ENCODE measurements at places on chromosomes 4 and X.
A peak's percentile ranks its signal among the peaks of the same experiment; 100 is the strongest.

DNA sequence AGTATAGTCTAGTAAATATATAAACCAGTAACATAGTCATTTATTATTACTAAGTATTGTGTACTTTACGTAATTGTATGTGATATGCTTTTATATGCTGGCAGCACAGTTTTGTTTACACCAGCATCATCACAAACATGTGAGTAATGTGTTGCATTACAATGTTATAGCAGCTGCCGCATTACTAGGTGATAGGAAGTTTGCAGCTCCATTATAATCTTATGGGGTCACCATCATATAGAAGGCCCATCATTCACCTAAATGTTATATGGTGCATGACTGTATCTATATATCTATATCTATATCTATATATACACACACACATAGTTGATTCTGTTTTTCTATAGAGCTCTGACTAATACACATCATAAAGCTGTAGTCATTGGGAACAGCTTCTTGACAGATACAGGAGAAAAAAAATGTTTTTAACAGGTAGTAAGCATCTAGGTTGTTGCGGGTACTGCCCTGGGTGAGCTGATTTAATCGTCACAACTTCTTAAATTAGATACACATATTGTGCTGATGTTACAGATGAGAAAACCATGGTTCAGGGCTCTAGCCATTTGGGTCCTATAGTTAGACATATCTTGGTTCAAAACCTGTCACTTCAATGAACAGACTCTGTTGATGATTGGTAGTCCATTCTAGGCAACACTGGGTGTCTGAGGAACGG, 77.9 kb downstream of the CLNK start:
- DNase-seq = no peak

DNA sequence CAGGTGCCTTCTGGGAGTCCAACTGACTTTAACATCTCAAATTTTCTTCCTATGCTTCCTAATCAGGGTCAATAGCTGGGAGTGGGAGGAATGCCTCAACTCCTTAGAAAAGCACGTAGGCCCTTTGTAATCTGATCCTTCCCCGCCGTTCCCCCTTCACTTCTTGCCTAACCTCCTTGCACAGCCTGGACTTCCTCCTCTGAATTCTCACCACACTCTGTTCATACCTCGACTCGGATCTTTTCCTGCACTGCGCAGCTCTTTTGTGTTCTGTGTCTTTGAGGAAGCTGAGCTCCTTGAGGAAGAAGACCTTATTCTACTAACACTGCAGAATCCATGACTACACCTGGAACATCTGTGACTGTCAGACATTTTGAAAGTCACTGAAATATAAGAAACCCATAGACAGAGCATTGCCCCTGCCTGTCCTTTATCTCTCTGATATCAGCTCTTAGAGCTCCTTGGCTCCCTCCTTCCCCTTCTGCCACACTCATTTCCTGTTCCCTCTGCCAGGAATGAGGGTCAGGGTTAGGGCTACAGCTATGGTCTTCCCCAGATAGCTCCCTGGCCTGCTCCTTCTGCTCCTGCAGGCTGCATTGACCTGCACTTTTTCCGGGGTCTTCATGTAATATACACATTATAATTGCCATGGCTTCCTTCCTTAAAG, 140.2 kb upstream of the LDB2 start:
- no peak for DNase-seq

- DNase-seq = no peak
Observed at GRCh38 chr4:88018466-88018865, 11.0 kb downstream of the PKD2 start.

GRCh38 chr4:55008166-55009056, 117.0 kb downstream of the KDR start:
- no peak for DNase-seq

DNA sequence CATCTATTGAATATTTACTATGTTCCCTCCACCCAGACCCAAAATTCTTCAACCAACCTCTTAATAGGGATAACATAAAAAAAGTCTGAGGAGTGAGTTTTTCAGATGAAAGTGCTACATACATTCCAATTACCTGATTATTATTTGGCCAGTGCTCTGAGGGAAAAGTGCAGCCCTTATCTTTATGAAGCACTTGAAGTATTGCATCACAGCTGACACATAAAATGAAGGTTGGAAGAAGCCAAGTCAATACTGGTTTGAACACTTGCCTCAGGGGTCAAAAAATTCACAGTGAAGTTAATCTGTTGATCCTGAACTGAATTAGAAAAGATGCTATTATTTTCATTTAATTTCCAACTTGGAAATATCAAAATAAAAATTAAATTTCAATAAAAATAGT, 498.9 kb downstream of the INPP4B start:
- DNase-seq = peak; percentile 81

- no peak for DNase-seq
Observed at GRCh38 chr4:177546745-177547144, 104.5 kb upstream of the AGA start.

GRCh38 chr4:109083911-109084310, 218.5 kb downstream of the COL25A1 start:
- no peak for DNase-seq

DNA sequence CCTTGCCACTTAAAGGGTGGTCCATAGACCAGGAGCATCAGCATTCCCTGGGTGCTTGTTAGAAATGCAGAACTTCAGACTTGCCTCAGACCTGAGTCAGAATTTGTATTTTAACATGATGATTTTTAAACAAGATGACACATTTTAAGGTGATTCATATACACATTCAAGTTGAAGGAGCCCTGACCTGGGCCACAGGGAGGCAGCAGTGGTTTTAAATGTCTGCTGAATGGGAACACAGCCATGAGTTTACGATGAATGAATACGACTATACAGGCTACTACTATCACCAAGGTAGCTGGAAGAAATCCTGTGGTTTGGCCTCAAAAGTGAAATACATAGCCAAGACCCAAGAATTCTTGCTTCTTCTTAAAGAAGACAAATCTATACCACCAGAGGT, 2.9 kb downstream of the HDAC8 start:
- DNase-seq = no peak

DNA sequence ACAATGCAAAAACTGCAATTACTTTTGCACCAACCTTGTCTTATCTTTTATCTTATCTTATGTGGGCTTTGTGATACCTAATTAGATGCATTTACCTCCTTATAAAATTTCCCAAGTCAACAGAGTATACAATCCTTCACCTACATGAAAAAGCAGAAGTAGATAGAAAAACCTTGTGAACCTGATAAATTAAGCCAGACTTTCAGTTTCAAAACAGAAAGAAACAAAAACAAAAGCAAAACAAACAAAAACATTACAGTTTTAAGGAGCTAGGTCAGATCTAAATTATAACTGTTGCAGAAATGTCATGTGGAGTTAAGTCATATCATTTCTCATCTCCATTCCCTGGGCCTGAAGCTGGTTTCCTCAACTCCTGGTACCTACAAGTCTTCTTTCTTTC, 24.9 kb upstream of the CXXC4 start:
- no peak for DNase-seq

DNA sequence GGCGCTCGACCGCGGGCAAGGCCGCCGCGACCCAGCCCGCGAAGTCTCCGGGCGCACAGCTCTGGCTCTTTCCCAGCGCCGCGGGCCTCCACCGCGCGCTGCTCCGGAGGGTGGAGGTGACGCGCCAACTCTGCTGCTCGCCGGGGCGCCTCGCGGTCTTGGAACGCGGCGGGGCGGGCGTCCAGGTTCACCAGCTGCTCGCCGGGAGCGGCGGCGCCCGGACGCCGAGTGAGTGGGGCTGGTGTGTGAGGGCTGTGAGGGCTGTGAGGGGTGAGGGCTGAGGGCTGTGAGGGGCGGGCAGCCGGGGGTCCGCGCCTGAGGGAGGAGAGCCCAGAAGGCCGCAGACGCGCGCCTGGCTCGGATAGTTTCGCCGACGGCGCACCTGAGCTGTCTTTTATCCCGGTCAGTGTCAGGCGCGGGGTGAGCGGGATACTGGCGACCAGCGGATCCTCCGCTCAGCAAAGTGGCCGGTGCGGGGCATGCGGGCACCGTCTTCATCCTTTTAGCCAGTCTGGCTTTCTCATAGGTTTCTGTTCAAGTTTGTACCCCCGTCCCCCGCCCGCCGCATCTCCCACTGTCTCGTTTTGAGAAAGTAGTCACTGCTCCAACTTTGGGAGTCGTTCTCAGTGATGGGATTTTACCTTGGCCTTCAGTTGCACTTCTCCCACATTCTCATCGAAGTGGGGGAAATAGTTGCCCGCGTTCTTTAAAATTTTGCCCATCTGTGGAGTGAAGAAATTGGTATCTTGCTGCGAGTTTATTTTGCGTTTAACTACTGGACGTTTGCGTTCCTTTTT, 586 bp downstream of the HERC5 start:
- DNase-seq = no peak

GRCh38 chr4:151325111-151325948, at the start of gene SH3D19:
Gene SH3D19, minus strand, starts transcription at chr4:151325605. Its CDS starts 253 bp downstream, at chr4:151325352.
- peak; percentile 64 for DNase-seq

GRCh38 chrX:148695255-148695654, 194.8 kb downstream of the AFF2 start:
- DNase-seq = no peak

GRCh38 chrX:103483720-103484119, 35.6 kb downstream of the RAB40A start:
- DNase-seq = no peak

DNA sequence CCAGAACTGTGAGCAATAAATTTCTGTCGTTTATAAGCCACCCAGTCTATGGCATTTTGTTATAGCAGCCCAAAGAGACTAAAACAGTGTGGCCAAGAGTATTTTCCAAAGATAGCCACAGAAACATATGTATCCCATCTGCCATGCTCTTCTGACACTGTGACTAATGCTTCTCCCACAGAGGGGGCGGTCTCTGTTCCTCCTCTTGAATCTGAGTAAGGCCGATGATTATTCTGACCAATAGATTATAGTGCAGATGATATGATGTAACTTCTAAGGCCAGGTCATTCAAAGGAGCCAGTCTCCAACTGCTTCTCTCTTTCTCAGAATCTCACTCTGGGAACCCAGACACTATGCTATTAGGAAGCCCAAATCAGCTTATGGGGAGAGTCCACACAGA, 570.7 kb downstream of the BCOR start:
- no peak for DNase-seq

GRCh38 chr4:70927502-70928137, 25.5 kb downstream of the MOB1B start:
- DNase-seq = no peak

DNA sequence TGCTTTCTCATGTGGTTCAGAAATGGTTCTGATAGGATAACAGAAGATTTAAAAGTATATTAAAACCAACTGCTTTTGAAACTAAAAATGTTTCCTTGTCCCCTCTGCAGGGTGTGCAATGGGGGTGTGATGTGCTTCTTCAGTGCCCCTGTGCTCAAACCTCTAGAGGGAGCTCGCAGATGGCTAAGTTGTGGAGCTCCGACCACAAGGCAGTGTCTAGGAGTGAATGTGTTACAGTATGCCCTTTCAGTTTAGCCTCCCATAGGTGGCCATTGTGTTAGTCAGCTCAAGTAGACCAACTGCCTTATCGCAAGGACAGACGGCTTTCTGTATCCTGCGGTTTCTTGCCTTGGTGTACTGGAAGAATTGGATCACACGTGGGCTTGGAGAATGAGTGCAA, 130.5 kb downstream of the TENT5D start:
- no peak for DNase-seq

- DNase-seq = no peak
Observed at GRCh38 chr4:81096566-81096965, 66.1 kb downstream of the BMP3 start.

DNA sequence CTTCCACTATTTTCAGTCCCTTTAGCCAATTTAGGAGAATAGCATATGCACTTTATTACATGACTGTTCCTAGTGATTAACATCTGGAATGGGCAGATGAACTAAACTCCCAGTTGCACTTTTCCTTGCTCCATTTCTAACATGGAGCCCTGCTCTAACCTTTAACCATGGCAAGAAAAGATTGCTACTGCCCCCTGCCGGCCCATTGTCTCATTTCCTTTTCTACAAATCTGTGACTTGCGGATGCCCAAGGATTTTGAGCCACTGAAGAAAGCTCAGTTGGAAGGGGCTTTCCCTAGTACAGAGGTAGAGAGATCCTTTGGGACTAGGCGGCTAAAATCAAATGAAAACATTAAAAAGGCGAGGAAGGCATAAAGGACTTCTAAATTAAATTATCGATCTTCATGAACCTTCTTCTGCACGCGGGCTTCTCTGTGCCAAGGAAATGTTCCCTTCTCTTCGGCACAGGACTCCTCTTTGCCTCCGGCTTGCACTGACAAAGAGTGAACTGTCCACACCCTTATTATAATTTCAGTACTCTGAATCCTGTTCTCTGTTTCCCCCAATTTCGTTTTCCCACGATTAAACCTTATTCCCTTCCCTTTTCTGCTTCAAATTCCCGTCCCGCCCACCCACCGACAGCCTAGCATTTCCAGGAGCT, 577 bp upstream of the GLRA2 start:
- no peak for DNase-seq

DNA sequence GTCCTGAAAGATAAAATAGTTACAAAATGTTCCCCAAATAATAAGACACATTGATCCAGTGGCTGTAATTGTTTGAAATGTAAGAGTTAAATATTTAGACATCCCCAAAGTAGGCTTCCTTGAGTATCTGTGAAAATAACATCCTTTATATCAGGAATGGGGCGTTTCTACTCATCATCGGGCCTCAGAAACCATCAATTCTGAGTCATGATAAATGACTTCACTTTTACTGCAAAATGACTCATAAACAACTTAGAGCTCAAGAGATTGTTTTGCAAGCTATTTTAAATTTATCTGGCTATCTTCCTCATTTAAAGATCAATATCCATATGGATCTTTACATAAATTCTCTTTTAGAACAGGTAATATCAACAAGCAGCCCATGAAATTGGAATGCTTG, 369.4 kb upstream of the CNKSR2 start:
- DNase-seq = peak; percentile 49

GRCh38 chr4:48343551-48343950, 2.2 kb downstream of the SLAIN2 start:
- no peak for DNase-seq

- DNase-seq = no peak
Observed at GRCh38 chr4:121256887-121257466, 92.9 kb upstream of the TNIP3 start.

GRCh38 chr4:61275241-61275640, 75.1 kb downstream of the ADGRL3 start:
- DNase-seq = no peak
